ENCODE measurements at places on chromosomes 6 and 20.

DNA sequence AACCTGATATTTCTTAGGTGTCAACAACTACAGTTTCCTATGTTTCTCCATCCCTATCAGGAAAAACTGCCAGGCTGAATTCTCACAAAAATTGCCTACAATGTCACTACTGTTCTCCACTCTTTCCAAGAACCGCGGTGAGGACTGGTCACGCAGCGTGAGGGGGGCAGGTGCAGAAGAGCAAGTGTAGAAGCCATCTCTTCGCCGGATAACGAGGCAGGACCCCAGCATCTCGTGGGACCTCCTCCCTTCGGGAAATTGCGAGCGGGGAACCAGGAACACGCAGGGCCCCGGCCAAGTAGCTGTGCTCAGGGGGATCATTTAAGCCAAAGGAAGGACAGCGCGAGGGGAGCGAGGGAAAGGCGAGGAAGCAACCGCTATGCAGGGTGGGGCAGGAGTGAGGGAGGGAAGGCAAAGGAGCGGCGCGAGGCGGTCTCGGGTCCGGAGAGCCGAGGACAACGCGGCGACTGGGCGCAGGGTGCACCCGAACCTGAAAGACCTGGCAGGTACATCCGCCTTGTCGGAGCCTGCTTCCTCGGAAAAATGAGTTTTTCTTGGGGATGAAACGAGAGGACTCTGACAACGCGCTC lies 559 bp downstream of the APMAP start:
- DNase-seq = peak; percentile 6

DNA sequence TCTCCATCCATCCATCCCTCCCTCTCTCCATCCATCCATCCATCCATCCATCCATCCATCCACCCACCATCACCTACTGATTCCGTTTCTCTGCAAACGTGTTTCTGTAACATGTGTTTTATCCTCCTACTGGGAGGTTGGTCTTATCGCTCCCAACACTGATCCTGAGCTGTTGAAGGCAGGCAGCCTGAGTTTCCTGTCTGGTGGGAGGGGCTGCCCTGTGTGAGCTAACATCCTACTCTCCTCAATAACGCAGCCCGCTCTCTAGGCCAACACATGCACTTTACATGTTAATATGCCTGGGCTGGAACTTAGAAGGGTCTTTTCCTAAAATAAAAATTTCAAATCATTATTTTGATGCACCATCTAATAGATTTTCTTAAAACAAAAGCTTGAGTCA lies 126.5 kb downstream of the WDR27 start:
- no peak for DNase-seq

DNA sequence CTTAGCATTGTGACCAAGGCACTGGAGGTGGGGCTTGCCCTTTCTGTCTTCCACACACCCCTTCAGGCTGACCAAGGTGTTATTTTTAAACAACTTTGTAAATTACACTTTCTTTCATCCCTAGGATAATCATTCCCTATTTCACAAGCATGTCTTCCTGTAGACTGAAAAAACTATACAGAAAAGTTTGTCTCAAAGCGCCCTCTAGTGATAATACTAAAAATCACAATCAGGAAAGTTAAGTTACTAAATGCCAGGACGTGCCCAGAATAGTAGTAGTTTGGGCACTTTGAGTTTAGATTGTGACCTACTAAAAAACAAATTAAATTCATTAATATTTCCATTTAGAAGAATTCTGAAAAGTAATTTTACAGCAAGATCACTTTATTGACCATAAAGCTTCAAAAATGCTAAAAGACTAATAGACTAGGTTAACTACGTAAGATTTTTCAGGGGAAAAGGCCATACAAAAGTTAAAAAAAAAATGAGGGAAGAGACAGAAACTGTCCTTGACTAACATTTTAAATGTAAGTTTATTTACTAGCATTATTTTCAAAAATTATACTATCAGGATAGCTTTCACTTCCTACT lies 123.3 kb upstream of the DUSP22 start:
- peak; percentile 54 for DNase-seq

DNA sequence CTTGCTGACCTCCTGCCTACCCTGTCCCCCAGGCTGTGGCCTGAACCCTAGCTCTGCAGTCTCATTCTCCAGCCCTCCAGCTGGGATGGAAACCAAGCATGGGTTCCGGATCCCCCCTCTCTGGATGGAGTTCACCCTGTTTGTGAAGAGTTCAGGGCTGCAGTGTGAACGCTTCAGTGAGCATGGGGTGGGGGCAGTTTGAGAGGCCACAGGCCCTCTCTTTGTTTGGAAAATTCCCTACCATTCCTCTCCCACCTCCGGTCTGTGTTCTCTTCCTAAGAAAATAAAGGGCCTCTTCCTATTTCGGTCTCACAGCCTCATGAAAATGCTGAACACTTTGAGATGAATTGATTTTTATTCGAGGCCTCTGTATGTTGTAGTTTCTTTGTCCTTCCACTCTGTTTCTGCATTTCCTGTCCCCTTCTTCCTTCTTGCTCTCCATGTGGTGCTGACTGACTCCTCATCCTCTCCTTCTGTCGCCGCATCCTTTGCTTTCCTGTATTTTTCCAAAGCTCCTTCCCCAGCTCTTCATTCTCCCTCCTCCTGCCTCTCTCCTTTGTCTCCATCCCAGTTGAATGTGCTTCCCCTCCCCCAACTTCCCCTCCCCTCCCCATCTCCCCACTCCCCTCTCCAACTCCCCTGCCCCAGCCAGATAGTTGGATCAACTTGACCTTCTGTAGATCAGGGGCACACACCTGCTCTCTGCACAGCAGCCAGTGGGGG lies 2.4 kb upstream of the KCNK5 start:
- no peak for DNase-seq

DNA sequence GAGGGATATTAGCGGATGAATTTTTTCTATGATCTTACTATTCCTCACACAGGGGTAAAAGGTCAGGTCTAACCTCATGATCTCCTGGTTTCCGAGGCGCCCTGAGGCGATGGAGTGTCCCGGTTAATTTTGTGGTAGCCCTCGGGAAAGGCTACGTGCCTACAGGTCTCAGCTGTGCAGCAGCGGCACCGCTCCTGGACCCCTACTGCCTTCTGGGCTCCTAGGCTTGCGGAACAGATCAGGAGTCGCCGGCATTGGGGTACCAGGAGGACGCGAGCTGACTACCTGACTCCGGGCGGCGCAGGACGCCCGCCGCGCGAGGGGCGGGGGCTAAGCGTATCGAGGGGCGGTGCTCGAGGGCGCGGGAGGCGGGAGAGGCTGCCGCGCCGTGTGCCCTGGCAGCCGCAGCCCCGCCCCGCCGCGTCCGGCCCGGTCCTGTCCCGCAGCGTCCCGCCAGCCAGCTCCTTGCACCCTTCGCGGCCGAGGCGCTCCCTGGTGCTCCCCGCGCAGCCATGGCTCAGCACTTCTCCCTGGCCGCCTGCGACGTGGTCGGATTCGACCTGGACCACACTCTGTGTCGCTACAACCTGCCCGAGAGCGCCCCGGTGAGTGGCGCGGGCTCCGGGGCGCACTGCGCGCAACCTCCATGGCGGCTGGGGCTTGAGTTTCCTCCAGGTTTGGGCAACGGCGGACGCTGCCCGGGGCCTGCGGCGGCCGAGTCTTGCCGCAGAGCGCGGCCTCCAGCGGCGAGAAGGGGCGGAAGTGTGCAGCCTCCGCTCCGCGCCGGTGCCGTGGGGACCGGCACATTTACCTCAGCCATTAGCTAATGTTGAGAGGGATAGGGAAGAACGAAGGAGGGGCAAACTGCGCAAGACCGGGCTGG lies at the start of gene NT5DC1:
NT5DC1 (plus strand) TSS at position 435 of the 883 bp plus-strand sequence; CDS start at position 513, 78 bp downstream.
- peak; percentile 73 for DNase-seq

- no peak for DNase-seq
Measured at GRCh38 chr6:36479256-36479655, 36.5 kb downstream of the KCTD20 start.

DNA sequence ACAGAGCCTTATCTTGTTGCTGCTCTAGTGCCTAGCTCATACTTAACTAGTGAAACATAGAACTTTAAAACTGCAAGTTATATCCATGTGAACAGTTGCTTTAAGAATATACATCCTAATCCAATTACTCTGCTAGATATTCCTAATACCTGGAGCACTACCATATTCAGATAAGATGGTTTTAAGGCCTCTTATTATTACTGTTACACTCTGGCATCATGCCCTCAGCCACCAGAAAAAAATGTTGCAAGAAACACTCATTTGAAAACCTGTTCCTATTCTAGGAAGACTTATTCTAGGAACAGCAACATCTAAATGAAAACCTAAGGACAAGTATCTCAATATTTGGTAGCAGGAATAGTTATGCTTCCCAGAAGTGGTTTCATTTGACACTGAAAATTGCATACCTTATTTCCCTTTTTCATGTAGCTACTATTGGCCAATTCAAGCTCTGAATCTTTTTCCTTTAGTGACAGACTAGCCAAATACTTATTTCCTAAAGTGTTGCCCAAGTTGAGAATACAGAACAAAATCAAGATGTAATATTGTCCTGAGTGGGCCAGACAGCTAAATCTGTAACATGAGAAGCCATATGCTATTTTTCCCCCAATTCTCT lies 4.8 kb upstream of the MTFR2 start:
- no peak for DNase-seq

DNA sequence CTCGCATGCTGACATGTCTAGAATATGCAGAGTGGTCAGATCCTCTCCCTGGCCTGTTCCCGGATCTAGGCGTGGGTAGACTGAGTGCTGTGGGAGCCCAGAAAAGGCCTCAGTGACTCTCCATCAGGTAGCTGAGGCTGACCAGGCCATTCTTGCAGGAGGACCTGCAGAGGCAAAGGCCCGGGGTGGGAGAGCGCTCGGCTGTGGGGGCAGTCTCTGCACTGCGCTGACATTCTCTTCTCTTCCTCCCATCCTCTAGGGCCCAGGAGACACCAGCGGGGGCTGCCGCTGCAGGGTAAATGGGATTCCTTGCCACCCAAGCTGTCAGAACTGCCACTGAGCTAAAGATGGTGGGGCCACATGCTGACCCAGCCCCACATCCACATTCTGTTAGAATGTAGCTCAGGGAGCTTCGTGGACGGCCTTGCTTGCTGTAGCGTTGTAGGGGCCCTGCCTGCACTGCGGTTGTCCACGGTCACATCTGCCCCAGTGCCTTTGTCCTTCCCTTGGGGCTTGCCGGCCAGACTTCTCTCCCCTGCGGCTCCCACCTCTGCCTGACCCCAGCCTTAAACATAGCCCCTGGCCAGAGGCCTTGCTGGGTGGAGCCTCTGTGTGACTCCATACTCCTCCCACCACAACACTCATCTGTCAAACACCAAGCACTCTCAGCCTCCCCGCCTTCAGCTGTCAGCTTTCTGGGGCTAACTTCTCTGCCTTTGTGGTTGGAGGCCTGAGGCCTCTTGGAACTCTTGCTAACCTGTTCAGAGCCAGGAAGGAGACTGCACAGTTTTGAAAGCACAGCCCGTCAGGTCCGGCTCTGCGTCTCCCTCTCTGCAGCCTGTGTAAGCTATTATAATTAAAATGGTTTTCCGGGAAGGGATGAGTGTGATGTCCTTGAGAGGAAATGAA lies 22.2 kb downstream of the RBCK1 start:
- no peak for DNase-seq

DNA sequence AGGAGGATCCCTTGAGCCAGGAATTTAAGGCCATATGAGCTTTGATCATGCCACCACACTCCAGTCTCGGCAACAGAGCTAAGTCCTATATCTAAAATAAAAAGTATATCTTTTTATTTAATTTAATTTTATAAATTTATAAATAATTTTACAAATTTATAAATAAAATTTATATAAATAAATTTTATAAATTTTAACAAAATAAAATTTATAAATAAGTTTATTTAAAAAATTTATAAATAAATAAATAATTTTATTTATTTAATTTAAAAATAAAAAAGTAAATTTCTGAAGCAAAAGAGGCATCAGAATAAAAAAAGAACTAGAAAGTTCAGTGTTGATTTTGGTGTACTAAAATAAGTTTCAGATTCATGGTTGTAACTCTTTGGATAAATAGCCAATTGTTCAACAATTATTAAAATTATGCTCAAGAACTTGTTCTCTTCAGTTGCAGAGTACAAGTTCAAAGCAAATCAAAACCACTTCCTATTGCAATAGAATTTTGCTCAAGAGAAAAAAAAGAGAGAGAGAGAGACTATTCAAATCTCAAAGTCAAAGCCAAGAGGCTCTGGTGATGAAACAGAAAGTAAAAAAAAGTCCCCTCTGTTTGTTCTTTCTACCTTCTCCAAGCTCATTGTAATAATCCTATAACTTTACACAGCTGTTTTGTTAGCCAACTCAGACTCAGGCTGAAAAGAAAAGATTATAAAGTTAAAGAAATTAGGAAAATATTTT lies 547.5 kb upstream of the ADGRB3 start:
- peak; percentile 74 for DNase-seq

DNA sequence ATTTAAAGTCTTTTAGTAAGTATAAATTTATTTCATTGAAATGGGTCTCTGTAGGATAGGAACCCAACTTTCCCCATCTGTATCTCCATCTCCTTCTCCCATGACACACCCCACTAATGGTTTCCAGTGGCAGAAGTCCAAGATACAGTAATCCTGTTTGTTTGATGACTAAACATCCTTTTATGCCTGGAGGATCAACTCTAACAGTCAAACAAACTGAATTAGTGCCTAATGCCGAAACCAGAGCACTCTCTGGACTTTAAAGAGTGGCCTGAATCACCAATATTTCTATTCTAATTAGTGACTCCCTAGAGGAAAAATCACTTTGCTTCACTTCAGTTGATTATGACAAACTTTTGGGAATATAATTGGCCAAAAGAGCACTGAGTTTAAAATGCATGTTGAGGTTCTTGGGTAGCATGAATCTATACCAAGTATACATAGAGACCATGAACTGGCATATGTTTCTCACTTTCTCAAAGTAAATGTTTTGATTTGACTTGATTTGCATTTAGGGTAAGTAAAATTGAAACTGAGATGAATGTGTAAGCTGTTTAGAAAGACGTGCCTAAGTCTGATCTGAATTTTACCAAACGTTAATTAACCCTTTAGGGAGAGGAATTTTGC lies 776.4 kb upstream of the NRSN1 start:
- peak; percentile 80 for DNase-seq

- peak; percentile 50 for DNase-seq
Measured at GRCh38 chr6:147167576-147168461, 36.4 kb upstream of the STXBP5 start.

GRCh38 chr6:93454533-93454932 lies 35.2 kb upstream of the EPHA7 start:
- DNase-seq = no peak

GRCh38 chr20:20663841-20664240 lies 48.6 kb downstream of the RALGAPA2 start:
- DNase-seq = peak; percentile 7

Measured in LHCN-M2 (cell line).